ENCODE measurements at places on chromosomes 11 and 22. TPM values are rescaled to one million over a fixed set of nuclear protein-coding genes. Genes with fewer than 3 reads are reported as not detected.

Gene RASL10A
- not detected for total RNA-seq

Gene POLA2
- total RNA-seq, result 0.69 TPM

Gene PLAAT5
- total RNA-seq, result not detected

Gene IGLL5
- total RNA-seq, result not detected

Gene OR4C3
- not detected for total RNA-seq

Data from bronchial smooth muscle cell (primary cell).